ENCODE measurements at places on chromosomes 16 and 17. TPM values are rescaled to one million over a fixed set of nuclear protein-coding genes. Genes with fewer than 3 reads are reported as not detected.

DNA sequence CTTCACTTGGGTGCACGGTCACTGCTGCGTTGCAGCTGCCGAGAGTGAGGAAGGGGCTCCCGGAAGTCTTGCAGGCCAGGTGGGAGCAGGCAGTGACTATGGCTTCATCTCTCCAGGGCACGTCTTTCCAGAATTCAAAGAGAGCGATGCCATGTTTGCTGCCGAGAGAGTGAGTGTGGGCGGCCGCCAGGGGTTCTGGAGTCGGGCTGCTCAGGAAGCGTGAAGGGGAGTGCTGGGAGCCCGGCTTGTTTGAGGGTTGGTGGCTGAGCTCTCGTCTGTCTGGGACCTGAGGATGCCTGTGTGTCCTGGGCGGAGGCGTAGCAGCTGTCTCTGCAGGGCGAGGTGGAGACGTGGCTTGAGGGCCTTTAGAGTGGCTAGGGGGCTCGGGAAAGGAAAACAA is 6.3 kb downstream of the HGS start:
- no peak for DNase-seq

DNA sequence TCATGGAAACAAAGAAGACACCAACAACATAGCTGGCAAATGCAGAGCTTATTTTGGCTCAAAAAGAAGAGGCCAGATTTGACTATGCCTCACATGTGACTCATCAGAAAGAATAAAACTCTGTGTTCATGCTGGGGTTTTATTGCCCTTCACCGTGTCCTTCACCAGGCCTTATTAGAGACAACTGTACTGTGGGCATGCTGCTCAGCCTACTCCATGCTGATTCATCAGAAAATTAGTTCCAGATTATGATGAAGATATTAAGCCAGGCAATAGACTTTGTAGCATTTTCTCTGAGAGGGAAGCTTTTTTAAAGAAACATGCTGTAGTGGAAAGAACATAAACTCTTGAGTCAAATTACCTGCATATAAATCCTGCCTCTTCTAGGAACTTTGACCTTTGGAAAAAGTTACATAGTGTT is 89.8 kb downstream of the CYB561 start:
- peak; percentile 65 for DNase-seq

Gene ARSG
- 7.3 TPM for total RNA-seq

DNA sequence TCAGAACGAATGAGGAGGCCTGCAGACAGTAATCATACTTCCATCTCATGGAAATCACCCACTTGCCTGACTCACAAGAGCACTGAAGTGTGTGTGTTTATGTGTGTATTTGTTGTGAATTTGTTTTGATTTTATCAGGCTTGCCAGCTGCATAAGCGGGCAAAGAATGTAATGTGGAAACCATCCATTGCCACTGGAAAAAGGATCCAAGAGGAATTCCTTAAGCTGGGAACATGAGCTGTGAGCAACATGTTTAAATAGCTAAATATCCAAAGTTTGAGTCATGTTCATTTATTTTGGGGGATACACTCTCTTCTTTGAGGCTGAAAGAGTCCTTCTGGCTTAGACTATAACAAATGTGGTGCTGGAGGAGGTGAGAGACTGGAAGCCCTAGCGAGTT is 198.4 kb upstream of the TBX2 start:
- DNase-seq = no peak

Gene PMFBP1
- not detected for total RNA-seq

Gene CCL4
- not detected for total RNA-seq

GRCh38 chr16:2511128-2511800 is 2.5 kb upstream of the ATP6V0C start:
- DNase-seq = no peak

GRCh38 chr16:2770057-2770951 is 6.8 kb downstream of the ELOB start:
- DNase-seq = no peak

Gene FOXJ1
- not detected for total RNA-seq

- DNase-seq = no peak
Observed at GRCh38 chr17:79459003-79459655, 151.7 kb downstream of the RBFOX3 start.

GRCh38 chr16:87951552-87952538 is 611 bp downstream of the BANP start:
- DNase-seq = no peak

Gene ELMO3
- total RNA-seq = not detected

- DNase-seq = no peak
Observed at GRCh38 chr17:80145076-80146075, 1.6 kb downstream of the EIF4A3 start.

DNA sequence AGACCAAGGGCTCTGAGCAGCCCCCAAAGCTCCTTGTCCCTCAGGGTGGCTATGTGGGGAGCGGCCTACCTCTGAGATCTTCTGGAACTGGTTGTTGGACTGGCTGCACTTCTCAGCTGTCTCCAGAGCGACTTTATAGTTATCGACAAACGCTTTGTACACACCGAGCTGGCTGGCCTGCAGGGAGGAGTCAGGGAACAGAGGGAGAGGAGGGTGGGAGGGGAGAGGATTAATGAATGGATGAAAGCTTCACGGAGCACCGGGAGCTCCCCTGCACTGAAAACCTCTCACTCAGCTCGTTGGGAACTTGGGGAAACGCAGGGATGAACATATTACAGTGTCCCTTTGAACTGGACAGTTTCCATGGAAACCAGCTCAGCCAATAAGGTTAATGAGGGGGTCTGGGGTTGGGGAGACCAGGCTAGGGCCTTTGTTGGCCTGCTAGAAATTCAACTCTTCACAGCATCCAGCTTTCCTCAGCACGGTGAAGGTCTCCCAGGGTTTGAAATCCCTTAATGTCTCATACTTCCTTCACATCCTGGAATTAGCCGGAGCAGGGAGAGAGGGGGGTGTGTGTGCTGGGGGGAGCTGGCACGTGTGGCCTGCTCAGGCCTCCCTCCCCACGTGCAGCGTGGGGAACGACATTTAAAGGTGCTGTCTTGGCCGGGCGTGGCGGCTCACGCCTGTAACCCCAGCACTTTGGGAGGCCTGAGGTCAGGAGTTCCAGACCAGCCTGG is 86.7 kb downstream of the TIMM22 start:
- DNase-seq = no peak

DNA sequence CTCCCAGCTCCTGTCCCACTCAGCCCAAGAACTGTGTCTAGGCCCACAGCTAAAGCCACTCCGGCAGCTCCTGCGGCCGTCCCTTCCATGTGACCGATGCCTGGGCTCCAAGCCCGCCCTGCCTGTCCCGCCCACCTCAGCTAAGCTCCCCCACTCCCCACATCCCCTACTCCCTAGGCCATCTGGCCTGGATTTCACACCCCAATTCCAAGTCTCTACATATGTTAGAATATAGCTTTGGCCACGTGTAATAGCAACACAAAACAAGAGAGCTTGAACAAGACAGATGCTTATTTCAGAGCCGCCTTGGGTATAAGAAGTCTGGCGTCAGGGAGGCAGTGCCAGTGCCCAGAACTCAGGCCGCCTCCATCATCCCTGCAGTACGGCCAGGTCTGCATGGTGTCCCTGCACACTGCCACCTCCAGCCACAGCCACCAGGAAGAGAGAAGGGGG is 30.0 kb upstream of the USP22 start:
- no peak for DNase-seq

Gene ZNF469
- 3.0 TPM for total RNA-seq

GRCh38 chr16:12201216-12201615 is 224.7 kb downstream of the SNX29 start:
- no peak for DNase-seq

DNA sequence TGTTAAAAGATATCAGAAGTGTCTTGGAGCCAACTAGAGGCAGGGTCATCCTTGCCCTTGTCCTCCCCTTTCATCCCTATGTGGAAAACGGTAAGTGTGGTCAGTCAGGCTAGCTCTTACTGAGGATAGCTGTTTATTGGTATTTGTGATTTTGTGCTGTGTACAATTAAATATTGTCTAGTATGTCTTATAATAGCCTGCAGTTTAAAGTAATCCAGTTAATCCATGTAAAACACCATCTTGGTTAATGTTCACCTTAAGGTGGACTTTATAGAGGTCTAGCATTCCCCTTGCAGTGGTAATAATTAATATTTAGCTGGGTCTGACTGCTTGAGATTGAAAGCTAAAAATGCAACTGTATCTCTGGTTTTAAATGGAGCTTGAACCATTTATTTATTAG is 25.6 kb downstream of the METTL9 start:
- DNase-seq = no peak

DNA sequence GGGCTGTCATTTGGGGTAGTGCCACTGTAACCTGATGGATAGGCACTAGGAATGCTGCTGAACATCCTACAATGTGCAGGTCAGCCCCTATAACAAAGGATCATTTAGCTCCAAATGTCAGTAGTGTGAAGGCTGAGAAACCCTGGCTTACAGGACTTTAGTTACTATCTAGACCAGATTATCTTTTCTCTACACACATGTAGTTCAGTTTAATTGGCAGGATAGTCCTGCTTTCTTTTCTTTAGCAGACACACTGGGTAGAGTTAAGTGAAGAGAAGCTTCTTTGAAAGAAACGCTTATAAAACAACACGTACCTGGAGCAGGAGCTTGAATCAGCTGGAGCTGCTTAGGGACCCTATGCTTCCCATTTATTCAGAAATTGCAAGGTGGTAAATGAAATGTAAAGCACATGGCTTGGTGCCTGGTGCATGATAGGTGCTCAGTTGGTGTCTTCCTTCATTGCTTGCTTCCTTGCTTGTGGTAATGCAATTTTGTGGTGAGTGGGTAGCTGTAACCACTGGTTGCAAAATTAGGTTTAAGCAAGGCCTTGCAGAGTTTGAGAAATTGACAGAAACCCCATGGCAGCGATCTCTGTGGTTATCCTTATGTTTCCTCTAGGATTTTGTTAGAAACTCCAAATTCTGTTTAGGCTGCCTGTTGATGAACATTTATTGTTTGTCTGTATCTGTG is 9.4 kb downstream of the METTL9 start:
- DNase-seq = no peak

DNA sequence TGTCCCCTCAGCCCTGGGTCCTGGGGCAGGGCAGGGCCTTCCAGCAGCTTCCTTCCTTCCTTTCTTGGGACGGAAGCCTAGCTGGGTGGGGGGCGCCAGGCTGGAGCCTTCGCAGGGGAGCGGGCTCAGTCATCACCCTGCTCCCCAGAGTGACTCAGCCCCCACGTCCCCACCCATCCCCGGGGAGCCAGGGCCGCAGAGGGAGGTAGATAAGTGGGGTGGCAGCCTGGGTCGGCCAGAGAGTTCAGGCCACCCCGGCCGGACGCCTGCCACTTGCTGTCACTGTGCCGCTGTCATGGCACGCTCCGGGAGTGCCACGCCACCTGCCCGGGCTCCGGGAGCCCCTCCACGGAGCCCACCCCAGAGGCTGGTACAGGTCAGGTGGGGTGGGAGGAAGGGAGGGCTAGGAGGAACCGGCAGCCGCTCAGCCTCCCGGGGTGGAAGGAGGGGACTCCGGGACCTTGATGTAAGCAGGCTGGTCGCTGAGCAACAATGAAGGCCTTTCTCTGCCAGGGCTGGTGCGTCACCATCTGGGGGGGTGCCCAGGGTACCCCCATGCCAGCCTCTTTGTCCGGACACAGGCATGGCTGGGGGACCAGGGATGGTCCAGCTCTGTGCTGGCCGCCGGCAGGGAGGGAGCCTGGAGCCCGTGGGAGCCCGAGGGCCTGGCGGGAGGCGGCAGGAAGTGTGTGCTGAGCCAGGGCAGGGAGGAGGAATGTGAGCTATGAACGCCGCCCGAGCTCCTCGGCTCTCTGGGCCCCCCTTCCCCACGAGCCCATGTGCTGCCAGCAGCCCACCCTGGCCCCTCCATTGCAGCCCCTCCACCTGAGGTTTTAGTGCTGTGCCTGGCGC is 6.6 kb downstream of the NHERF2 start:
- peak; percentile 92 for DNase-seq

DNA sequence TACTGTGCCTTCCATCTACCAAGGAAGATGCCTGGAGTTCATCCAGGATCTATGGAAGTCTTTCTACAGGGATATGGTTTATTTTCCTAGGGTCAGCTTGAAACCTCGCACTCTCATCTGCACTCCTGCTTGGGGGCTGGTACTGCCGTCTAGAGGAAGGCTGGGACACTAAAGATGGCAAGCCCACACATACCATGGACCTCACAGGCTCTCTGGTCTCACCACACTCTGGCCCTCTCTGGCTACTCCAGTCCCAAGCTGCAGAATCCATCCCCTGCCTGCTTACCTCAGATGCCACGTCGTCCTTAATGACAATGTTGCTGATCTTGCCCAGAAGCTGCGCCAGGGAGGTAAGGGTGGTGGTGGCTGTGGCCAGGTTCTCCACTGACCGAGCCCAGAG is 2.1 kb upstream of the UNC119 start:
- DNase-seq = no peak

GRCh38 chr17:7041607-7042500 is 2.0 kb downstream of the SLC16A11 start:
- no peak for DNase-seq

DNA sequence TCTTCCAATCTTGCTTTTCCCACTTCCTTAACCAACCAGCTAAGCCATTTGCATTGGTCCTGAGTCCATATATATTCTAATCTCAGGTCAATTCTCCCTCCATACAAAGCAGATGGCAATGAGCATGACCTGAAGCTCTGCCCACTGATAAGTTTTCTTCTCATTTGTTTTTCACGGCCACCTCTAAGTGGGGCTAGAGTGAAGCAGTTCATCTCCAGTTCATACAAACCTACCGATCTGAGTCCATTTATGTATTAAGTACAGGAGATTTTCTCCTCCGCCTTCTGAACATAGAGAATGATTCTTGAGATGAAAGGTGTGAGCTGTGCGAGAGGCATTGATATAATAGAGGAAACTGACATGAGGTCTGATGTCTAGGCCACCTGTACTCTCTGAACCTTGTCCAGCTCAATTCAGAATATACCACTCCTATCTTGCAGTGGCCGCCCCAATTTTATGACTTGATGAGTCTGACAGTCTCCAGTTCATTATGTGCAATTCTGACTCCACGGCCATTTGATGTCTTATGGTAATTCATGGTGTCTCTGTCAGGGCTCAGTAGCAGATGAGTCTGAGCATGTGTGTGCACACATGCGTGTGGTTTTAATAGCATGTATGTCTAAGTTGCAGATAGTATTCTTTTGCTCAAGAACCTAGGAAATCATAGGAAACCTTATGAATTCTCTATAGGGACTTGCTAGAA is 329.8 kb downstream of the PMP22 start:
- no peak for DNase-seq

Data from ascending aorta (tissue), 2 donors.